ENCODE measurements at places on chromosomes 2 and 18.

DNA sequence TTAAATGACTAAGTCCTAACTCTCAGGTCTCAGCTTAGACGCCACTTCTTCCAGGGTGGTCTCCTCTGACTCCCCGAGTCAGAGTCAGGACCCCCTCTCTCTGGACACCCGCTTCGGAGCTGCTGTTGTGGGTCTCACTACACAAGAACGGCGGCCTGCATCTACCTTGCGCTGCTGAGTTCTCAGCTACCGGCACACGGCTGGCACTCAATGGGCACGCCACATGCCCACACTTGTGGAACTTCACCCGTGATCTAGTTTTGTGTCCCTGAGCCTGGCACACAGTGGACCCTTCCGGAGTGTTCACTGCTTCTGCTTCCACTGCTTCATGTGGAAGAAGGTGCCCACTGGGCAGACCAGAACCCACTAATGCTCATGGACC, 58.3 kb upstream of the ID2 start:
- no peak for DNase-seq

GRCh38 chr2:44120428-44120827, 48.2 kb upstream of the PPM1B start:
- DNase-seq, result no peak

DNA sequence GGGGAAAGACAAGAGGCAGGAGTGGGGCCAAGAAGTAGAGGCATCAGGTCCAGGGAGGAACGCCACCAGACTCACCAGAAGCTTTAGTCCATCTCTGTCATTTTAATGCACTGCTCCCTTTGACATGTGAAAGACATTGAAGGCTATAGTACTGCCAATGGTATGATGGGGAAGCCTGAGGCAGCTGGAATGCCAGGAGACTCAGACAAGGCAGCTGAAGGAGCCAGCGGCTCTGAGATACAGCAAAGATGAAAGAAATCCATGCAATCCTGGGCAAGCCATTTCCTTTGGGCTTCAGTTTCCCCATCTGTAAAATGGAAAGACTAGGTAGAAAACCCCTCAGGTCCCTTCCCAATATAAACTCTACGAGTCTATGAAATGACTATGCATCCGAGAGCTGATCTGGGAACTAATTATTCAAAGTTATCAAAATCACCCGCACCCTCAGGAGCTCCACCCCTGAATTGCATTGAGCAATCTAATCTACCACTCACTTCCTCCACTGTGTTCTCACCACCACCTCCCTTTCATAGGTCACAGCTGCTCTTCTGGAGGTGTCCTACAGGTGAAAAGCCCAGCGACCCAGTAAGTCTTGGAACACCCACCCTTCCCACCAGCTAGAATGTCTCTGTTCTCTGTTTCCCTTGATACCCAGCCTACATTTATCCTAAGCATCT, 3.1 kb downstream of the CXCR2 start:
- no peak for DNase-seq

DNA sequence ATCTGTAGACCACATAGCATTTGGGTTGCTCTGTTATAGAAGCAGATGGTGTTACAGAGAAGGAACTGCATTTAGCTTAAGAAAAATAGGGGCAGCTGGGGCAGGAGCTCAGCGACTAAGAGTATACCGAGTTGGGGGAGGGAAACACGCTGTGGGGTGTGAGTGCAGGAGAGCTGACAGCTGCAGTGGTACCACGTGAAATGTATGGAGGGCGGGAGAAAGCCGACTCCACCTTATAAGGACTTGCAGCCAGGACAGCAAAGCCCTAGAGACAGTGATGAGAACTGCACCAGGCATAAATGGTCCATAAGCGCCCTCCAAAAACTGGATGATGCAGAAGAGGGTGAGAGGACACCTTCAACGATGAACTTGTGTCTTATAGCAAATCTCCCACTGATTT, 237.6 kb downstream of the PRKCE start:
- DNase-seq, result no peak

GRCh38 chr18:21298351-21298750, 56.3 kb downstream of the GREB1L start:
- DNase-seq, result no peak

DNA sequence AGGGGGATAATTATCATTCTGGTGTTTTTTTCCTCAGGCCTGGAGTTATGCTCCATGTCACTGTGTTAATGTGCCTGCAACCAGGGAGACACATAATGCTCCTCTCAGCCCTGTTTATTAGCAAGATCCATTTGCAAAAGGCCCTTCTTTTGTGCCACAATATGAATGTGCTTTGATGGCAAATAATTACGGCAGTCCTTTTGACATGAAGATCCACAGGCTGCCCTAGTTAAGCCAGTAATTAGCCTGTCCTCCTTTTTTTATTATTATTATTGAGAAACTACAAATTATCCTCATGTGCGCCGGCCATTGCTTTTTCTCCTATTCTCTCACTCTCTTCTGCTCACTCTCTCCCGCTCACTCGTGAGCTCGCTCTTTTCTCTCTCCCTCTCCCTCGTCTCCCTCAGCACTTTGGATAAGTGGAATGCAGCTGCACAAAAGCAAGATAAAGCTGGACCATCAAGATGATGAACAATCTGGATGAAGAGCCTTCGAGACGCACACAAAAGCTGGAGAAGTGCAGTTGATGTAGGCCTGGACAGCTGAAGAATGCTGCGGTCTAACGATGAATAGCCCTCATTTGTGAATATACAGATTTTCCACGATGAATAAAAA, 762.3 kb downstream of the BCL11A start:
- no peak for DNase-seq

- no peak for DNase-seq
These were observed 200.0 kb downstream of the PDE1A start for GRCh38 chr2:182226807-182227206.

- DNase-seq, result no peak
These were observed 53.1 kb downstream of the KCTD1 start for GRCh38 chr18:26495287-26495686.

DNA sequence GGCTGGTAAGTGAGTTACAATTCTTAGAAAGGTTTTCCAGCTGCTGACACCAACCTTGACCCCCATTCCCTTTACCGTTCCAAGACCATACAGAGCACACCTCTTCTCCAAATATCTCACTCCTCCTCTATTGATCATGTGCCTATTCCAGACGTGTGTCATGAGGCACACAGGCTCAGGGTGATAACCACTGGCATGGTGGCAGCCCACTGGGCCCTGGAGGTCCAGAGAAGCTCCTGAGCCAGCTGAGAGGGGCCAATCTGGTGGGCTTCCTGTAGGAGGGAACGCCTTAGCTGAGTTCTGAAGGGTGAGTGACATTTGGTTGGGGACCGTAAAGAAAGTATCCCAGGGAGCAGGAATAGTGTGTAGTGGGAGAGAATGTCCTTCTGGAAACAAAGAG, 28.3 kb downstream of the ZAP70 start:
- DNase-seq, result no peak

DNA sequence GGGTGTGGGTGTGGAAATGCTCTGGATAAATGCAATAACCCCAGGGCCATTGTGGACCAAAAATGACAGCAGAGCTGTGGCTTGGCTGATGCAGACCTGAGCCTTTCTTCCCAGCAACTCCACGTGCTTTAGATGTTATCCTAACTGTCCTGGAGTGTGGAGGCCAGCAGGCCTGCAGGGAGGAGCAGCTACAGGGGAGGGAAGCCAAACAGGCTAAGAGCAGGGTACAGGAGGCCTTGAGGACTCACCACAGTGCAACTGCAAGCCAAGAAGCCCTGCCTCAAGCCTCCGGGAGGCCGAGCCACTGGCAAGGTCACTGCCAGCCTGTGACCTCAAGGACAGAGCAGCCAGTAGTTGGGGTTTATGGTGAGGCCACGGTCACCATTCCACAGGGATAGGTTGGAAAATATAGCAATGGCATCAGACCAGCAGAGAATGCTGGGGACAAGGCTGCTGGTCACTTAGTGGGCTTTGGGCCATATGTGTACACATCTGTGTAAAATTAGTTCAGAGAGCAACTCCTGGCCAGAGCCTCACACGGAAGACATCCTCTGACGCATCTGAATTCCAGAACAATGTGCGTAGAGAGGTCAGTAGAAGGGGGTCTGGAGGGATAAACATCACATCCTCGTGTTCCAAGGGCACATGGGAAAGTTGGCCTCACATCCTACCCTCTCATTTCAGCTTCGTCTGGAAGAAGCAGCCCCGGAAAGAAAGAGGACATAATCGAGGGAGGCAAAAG, 76.2 kb upstream of the UPP2 start:
- DNase-seq, result no peak

- DNase-seq, result no peak
These were observed 436.4 kb upstream of the ST6GAL2 start for GRCh38 chr2:107322416-107322815.

DNA sequence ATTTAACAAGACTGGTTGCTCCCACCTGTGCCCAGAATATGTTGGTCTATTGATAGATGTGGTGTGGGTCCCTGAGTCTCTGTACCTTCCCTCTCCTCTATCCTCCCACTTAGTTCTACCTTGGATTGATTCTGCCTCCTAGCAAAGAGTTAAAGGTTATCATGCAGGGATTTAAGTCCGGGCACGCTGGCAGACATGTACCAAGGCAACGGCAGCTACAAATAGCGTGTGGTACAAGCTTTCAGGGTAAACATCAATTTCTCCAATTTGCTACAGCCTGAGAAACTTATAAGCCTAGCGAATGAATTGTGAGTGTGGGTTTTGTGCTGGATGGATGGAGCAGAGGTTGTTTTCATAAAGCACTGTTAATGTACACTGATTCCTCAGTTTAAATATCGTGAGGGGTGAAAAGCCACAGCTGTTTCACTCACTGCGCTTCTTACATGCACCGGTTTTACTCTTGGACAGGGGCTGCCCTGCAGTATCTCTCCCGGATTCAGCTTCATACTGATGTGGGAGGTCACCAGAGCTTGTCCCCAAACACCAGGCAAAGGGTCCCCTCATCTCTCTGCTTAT, 289.8 kb downstream of the ICOS start:
- DNase-seq, result no peak

GRCh38 chr2:105954891-105955290, 210.2 kb downstream of the NCK2 start:
- DNase-seq, result no peak

GRCh38 chr2:133135035-133135654, 433.1 kb downstream of the NCKAP5 start:
- DNase-seq, result no peak

- no peak for DNase-seq
These were observed 6.5 kb downstream of the PREPL start for GRCh38 chr2:44354761-44355160.

- no peak for DNase-seq
These were observed 905.3 kb upstream of the VRK2 start for GRCh38 chr2:57141269-57141668.

DNA sequence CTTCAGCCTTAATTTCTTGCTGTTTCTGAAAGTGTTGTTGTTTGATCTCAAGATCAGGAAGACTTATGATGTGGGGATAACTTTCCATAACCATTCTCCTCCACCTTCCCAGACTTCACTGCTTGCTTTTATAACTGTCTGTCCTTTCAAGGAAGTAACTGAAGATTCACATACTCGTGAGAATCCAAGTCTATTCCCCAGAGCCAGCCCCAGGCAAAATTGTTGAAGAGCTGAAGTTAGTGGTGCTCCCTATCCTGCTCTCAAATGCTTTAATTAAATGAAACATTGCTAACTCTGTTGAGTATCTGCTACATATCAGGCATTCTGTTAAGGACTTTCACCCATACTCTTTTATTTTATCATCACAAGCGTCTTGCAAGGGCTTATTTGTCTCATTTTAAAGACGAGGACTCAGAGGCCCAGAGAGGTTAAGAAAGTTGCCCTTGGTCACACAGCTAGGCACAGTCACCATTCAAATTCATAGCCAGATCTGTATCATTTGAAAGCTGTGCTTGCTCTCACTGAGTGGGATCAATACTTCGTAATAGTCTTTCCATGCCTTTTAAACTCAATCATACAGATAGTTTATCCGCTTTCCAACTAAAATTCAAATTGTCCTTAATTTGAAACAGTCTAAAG, 189.8 kb upstream of the TCF4 start:
- no peak for DNase-seq

GRCh38 chr18:74175658-74176057, 27.3 kb downstream of the TIMM21 start:
- DNase-seq, result no peak

DNA sequence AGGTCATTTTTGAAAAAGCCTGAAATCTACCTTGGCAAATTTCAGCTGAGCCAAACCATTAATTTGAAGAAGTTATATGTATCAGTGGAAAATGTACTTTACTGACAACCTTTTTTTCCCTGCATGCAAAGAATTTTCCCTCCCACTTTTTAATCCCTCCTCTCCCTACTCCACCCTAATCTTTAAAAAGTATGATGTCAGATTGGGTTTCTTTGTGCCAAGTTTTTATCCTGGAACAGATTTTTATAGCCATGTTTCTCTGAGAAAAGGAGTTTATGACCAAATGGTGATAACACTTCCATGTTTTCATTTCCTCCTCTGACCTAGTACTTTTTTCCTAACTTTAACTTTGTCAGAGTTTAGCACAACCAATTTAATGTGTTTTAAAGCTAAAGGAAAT, 250.3 kb upstream of the FOSL2 start:
- no peak for DNase-seq

GRCh38 chr18:616380-616995, 19.7 kb downstream of the CLUL1 start:
- no peak for DNase-seq

DNA sequence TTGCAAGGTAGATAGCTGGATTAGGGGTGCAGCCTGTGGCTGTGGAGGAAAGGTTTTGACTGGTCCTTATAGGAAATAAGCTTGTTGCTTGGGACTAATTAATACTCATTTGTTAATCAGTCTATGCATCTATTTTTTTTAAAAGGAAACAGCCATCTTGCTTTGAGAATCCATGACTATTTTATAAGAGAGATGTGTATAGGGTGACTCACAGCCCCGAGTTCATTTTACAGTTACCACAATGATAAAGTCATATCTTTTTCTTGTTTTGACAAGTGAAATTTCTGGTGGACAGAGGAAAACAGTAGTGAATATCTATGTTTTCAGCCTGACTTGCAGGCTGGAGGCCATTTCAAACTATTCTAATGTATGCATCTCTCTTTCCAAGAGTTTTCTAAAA, 193.5 kb upstream of the CCDC68 start:
- no peak for DNase-seq

- DNase-seq, result no peak
These were observed 207.6 kb downstream of the SLC8A1 start for GRCh38 chr2:40244251-40244650.

DNA sequence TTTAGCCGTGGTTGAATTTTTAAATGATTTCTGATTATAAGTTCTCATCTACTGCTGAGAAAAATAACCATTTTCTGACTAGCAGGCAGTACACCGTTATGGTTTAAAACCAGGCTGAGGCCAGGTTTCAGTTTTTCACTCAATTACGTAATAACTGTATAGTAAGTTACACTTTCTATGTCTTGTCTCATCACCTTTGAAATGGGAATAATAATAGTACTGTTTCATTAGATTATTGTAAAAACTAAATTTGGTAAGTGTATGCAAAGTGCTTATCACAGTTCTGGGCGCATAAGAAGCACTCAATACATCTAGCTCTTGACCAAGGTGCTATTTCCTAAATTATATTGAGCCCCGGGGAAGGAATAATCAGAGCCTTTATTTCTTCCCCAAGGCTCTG, 76.8 kb downstream of the LIMS1 start:
- no peak for DNase-seq

GRCh38 chr2:134873152-134873551, 34.7 kb downstream of the ACMSD start:
- DNase-seq, result no peak
